ENCODE measurements at places on chromosomes 3 and 15. TPM values are rescaled to one million over a fixed set of nuclear protein-coding genes. Genes with fewer than 3 reads are reported as not detected.

Gene MKRN2OS
- total RNA-seq, result not detected

Gene SOX2
- 128 TPM for total RNA-seq

Gene UBAP1L
- 22.0 TPM for total RNA-seq

Gene AP3S2
- total RNA-seq, result 82.4 TPM

Gene EAF1
- 19.4 TPM for total RNA-seq

Gene PPM1L
- total RNA-seq, result 58.1 TPM

Gene SLC22A14
- total RNA-seq, result 0.16 TPM

Gene ZNF501
- 14.0 TPM for total RNA-seq

Gene ASB14
- 0.33 TPM for total RNA-seq

Gene ADGRG7
- 0.22 TPM for total RNA-seq

Gene ARHGAP11A
- total RNA-seq, result 15.8 TPM

Gene TAGLN3
- total RNA-seq, result 78.5 TPM

Gene SLC28A2
- not detected for total RNA-seq

Gene CPNE9
- 3.8 TPM for total RNA-seq

Gene SLCO2A1
- total RNA-seq, result 1.3 TPM

Gene TLR9
- total RNA-seq, result not detected

Gene ACTRT3
- total RNA-seq, result 2.6 TPM

Gene SLC35G2
- total RNA-seq, result 13.6 TPM

Gene LRRN1
- 61.6 TPM for total RNA-seq

Gene GRM2
- 5.4 TPM for total RNA-seq

Gene ROPN1
- total RNA-seq, result not detected

Data from camera-type eye (tissue), 1 donor.